ENCODE measurements at places on chromosomes 16 and 17.

DNA sequence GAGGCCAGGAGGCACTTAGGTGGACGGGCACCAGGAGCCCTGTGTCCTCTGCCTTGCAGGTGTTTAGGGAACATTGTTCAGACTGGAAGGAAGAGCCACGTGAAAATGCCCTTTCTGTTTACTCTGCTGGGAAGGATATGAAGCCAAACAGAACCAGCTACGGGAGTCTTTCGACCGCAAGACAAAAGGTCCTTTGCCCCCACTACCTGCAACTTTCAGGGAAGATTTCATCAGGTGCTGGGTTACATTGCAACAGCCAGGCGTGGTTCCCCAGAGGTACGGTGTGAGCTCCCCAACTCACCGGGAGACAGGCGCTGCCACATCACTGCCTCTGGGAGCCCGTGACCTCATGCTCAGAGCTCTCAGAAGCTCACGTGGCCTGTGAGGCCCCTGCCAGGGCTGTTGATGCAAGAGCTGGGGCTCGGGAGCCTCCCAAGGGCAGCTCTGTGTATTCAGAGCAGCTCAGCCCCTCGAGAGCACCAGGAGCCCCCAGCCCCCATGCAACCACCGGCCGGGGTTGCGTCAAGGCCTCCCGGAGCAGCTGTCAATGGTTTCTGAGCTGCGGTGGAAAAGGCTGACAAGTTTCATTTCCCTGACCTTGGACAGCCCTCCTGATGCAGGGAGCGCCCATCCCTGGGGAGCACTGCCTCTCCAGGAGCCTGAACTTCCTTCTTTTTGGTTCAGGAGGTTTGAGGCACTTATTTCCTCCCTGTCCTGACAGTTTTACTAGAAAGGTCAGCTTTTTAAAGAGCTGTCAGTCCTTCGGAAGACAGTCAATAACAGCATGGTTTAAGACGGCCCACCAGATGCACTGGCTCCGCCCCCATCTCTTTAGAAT lies 42.1 kb downstream of the TBC1D16 start:
- DNase-seq = peak; percentile 50

GRCh38 chr17:81176666-81177065 lies 10.6 kb upstream of the AATK start:
- DNase-seq = no peak

DNA sequence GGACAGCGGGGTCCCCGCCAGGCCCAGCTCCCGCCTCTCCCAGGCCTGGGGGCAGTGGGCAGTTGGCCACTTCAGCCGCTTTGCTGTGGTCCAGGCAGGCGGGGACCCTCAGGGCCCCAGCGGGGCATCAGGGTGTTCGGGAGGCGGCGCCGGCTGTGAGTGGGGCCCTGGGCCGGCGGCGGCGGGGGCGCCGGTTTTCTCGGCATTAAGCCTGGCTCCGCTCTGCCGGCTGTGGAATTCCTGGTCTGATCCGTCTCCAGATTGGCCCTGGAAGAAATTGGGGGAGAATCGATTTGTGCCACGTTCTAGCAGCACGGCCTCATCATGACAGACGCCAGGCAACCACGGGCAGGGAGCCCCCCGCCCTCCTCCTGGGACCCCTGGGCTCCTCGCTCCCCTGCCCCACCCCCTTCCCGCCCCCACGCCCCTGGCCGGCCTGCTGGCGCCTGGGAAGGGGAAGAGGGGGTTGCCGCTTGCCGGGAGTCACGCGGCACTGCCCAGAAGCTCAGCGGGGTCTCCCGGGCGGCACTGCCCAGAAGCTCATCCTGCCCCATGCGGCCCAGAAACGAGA lies 28.6 kb upstream of the SSTR5 start:
- DNase-seq = no peak

GRCh38 chr16:64445649-64446048 lies 676.2 kb downstream of the CDH11 start:
- DNase-seq = no peak

DNA sequence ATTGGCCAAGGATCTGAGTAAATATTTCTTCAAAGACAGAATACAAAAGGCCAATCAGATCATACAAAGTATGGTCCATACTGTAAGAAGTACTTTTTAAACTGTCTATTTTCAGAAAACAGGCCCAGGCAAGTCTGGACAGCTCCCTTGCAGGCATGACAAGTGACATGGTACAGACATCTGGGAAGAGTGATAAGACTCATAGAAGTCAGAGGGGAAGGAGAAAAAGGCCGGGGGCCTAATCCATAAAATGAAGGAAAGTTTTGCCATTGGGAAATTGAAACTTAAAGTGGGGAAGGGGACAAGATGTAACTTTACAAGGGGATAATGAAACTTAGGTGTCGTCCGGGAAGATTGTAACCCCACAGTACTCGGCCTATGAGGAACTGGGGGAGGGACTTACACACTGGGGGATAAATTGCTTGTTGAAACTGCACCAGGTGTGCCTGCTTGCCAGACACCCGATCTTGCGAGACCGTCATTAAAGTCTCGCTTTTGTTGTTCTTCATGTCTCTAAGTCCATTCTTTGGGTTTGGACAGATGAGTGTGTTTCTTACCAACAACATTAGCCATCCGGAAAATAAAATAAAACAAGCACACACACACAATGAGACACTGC lies 684.0 kb downstream of the CDH11 start:
- no peak for DNase-seq

DNA sequence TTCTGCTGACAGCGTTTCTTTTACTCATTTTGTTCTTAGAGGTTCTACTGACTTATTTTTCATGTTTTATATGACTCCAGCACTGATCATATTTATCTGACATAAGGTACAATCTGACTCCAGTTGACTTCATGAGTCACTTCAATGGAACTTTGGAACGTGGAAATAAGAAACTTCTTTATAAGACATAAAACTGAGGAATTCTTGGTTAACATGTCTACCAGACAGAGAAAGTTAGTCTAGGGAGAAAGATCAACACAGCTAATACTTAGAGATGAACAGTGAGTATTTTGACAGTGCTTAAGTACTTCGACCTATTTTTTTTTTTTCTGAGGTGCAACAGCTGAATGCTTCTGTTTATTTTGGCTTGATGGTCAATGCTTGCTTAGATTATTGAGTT lies 679.5 kb downstream of the KCNJ2 start:
- no peak for DNase-seq

DNA sequence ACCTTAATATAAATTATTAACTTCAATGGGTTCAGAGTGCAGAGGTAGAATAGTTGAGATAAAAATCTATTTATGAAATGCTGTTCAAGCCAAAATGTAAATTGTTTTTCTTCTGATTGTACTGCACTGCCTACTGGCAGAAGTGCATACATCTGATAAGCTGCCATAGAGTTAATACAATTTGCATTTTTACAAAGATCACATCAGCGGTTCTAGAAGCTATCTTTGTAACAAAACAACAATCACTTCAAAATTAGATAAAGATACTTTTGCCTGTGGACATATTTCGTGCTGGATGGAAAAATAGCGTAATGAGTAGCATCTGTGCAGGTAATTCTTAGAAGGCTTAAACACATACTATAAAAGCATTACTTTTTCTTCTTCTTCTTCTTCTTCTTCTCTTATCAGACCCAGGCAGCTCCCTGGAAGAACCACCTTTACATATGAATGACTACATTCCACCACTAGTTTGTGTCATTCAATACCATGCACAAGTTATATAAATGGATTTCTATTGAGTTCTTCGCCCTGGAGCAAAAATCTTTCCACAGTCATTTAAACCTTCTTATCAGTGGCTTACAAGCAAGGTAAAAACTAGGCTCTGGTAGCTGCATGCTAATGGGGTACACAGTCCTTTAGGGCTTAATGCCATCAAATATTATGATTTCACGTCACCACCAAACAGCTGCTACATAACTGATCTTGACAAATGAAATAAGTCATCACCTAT lies 47.0 kb downstream of the SYNRG start:
- DNase-seq = no peak

GRCh38 chr16:1027501-1027815 lies 45.1 kb upstream of the SSTR5 start:
- DNase-seq = no peak

DNA sequence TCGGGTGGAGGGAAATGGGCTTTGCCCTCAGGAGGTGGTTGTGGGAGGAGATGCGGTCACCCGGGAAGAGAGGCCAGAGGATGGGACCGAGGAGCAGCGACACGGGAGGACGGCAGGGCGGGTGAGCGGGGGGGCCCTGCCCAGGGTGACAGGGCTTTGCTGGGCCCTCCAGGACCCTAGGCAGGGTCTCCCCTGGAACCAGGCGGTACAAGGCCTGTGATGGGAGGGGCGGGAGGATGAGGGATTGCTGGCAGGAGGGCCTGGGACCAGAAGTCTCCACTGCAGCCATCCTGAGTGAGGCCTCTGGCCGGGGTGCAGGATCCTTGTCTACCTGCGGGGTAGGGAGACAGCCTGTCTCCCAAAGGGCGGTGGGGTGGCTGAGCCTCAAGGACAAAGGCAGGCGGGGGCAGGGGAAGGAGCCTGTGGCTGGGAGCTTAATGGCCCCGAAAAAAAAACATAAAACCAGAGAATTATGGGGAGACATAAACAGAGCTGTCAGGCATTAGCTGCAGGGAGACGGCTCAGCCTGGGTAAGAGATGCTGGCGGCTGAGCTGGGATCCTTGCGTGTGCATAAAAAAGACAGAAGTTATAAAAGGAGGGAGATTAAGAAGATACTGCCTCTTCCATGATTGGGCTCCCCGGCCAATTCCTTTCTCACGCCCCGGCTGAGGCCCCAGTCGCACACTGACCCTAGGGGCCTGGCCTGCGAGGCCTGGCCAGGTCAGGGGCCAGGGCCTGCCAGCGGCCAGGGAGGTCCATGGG lies 66.7 kb downstream of the SREBF1 start:
- DNase-seq = no peak

- no peak for DNase-seq
These were observed 24.1 kb upstream of the ADORA2B start for GRCh38 chr17:15920758-15921239.

- DNase-seq = peak; percentile 64
These were observed at the start of gene TNFRSF12A for GRCh38 chr16:3020247-3020603. Gene TNFRSF12A, plus strand, starts transcription at chr16:3020368. Its CDS starts 30 bp downstream, at chr16:3020398.

GRCh38 chr17:15510361-15510760 lies 42.9 kb upstream of the CDRT4 start:
- DNase-seq = no peak

- no peak for DNase-seq
These were observed 5.4 kb downstream of the CTRL start for GRCh38 chr16:67926181-67926750.

- DNase-seq = no peak
These were observed 214.5 kb downstream of the HS3ST3A1 start for GRCh38 chr17:13387236-13387635.

GRCh38 chr16:80591071-80591915 lies 50.5 kb downstream of the DYNLRB2 start:
- no peak for DNase-seq

DNA sequence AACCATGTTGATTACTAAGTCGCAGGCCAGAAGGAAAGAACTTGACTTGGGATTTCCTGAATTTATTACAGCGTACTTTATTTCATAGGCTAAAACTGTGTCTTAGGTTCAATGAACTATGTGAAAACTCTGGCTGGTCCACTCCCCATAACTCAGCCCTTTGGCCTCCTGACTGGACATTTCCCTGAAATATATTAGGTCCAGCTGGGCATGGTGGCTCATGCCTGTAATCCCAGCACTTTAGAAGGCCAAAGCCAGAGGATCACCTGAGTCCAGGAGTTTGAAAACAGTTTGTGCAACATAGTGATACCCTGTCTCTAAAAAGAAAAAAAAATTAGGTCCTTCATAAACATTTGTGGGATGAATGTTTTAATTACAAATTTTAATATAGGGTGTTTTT lies 97.0 kb downstream of the CYLD start:
- DNase-seq = no peak

DNA sequence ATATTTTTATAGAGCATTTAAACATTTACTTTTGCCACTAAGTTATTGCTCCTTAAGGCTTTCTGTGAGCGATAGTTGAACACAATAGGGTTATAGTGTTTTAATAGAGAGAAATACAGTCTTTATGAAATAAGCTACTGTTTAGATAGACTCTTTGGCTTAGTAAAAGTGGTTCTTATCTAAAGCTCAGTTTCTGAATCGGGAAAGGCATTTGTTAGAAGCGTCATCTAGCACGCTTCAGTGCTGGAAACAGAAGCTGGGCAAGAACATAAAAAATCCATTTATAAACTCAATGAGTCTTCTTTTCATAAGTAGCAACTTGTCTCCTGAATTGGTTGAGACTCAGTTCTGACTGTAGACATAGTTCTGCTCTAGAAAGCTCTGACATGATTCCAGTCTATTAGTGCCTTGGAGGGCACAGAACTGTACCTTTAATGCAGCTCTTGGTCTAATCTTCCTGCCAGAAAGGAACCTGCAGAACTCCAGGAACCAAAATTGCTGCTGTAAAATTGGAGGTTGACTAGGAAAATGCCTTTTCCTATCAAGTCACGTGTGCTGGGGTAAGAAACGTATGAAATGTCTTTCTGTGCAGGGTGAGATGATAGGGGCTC lies 55.4 kb upstream of the DNAJA2 start:
- DNase-seq = no peak

GRCh38 chr17:80942423-80943345 lies 49.0 kb upstream of the CHMP6 start:
- DNase-seq = no peak

DNA sequence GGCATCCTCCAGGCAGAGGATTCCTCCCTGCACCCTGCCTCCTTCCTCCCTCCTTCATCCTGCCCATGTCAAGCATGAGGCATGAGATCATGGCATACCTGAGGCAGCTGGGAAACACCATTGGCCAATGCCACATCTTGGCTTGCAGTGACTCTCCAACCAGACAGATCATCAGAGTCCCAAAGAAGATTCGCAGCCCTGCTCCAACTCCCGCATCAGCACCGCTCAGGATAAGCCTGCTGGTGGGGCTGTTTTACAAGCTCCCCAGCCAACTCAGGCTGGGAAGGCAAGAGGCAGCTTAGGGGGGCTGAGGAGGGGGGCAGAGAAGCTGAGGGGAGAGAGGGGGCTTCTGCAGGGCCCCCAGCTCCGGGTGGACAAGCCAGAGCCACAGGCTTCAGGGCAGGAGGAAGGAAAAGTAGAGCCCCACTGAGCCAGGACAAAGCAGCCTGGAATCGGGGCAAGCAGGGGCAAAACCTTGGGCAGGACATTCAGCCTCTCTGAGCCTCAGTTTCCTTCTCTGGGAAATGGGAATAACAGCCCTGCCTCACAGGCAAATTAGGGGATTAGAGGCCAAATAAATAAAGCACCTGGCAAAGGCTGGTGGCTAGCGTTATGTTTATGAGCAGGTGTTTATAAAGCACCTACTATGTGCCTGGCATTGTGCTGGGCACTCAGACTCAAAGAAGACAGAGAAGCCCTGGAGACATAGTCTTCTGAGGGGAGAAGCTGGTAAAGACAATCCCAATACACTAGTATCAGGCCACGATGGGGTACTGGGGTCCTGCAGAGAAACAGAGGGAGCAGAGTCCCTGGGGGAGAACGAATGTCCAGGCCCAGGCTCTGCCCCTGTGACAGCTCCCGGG lies 88.1 kb downstream of the GOSR1 start:
- no peak for DNase-seq

DNA sequence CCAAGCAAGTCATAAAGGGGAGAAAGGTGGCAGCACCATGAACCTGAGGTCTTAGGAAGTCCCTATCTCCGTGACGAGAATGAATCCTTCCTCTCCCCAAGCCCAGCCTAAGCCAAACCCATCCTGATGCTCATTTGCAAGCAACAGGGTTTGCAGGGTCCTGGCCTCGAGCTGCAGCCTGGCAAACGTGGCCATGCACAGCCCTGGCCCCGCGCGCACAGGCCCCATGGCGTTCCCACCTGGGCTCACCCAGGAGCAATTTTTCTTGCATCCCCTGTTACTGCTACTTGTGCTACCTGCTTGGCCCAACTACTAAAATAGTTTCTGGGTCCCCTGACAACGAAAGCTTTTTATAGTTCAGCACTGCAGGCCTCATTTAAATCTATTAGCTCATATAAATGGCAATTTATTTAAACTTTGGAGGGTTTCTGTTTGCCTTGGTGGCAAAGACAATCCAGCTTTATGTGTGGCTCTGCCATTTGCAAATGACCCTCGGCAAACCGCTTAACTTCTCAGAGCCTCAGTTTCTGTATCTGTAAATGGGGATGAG lies 141.5 kb downstream of the C16orf78 start:
- DNase-seq = no peak

All from stimulated activated CD4-positive, alpha-beta T cell treated with anti-CD3 and anti-CD28 coated beads, Interleukin-12 subunit alpha, Interleukin-12 subunit beta, amount 100 ng/mL, for 4 hours (primary cell).